ENCODE measurements at places on chromosomes 3 and 15. TPM values are rescaled to one million over a fixed set of nuclear protein-coding genes. Genes with fewer than 3 reads are reported as not detected.

GPR15 gene
- total RNA-seq = 1.2 TPM

GRCh38 chr3:187747506-187747905, 2.2 kb upstream of the BCL6 start:
- no peak for DNase-seq

- DNase-seq = no peak
Measured at GRCh38 chr3:161423911-161424522, 52.7 kb upstream of the SPTSSB start.

DNA sequence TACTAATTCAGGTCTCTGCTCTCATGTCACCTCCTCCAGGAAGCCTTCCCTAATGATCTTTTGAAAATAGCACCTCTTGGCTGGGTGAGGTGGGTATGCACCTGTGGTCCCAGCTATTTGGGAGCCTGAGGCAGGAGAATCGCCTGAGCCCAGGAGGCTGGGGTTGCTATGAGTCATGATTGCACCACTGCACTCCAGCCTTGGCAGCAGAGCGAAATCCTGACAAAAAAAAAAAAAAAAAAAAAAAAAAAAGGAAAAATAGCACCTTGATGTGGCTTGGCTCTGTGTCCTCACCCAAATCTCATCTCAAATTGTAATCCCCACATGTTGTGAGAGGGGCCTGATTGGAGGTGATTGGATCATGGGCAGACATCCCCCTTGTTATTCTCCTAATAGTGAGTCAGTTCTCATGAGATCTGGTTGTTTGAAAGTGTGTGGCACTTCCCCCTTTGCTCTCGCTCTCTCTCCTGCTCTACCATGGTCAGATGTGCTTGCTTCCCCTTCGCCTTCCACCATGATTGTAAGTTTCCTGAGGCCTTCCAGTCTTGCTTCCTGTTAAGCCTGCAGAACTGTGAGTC, 11.2 kb upstream of the RNU6-1 start:
- no peak for DNase-seq

SLC24A5 gene
- total RNA-seq = not detected

- no peak for DNase-seq
Measured at GRCh38 chr3:66442254-66443117, 58.3 kb downstream of the LRIG1 start.

DNA sequence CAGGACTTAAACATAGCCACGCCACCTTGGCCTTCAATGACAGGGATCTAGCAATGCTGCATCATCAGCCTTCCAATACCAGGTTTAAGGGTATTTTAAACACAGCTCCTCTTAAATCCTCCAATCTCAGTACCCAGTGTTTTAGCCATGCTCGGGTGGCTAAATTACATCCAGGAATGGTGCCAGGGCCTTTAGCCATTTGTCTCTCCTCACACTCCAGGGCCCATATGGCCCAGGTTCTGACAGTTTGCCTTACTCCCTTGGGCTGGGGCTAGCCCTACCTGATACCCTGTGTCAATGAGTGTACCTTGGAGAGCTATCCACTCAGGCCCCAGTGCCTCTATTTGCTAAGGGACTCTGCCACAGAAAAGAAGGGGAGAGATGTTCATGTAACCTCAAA, 29.4 kb downstream of the ZNF589 start:
- no peak for DNase-seq

GCHFR gene
- total RNA-seq = 69.7 TPM

- no peak for DNase-seq
Measured at GRCh38 chr15:35991386-35991785, 445.4 kb upstream of the DPH6 start.

PAQR5 gene
- total RNA-seq = 9.1 TPM

PEX11A gene
- 4.7 TPM for total RNA-seq
